Activated CD4-positive, alpha-beta T cell treated with anti-CD3 and anti-CD28 coated beads, Interleukin-10, Interleukin-2, amounts not matched to agents 100 ng/mL and 50 ng/mL, durations not matched to agents 16 hours and 8 hours (primary cell): ENCODE measurements at places on chromosomes 16 and 17.

DNA sequence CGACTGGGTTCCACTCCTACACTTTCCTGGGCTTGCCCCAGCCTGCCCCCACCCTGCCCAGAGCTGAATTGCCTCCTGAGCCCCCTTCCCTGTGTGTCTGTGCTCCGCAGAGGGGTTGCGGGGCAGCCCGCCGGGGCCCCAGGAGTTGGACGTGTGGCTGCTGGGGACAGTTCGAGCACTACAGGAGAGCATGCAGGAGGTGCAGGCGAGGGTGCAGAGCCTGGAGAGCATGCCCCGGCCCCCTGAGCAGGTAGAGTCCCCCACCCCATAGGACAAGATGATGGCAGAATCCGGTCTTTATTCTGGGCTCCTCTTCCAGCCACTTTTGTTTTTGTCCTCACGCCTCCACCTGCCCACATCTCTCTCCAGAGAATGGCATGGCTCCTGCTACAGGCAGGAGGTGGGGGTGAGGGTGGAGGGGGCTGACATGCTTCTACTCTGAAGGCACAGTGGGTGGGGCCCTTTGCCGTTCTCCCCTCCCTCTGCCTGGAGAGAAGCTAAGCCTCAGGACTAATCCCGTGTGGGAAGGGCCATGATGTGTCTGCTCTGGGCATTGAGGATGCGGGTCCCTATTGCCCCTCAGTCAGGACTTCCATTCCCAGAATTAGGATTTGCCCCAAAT, 3.5 kb downstream of the ACBD4 start:
- DNase-seq: no peak

DNA sequence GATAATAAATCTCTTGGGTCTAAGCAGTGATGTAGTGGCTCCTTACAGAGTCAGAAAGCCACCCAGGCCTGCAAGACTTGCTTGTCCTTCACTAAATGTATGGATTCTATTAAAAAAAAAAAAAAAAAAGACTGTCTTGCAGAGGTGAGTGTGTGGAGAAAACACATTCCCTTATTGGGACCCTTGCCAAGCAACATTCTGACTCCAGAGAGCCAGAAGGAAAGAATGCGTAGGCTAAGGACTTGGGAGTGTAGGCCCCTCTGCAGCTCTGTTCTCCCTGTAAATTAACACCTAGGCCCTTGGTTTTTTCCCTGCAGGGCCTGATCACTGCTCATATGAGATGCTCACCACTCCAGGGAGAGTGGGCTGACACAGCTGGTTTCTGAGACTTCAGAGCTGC, 17.8 kb downstream of the SCPEP1 start:
- no peak for DNase-seq

DNA sequence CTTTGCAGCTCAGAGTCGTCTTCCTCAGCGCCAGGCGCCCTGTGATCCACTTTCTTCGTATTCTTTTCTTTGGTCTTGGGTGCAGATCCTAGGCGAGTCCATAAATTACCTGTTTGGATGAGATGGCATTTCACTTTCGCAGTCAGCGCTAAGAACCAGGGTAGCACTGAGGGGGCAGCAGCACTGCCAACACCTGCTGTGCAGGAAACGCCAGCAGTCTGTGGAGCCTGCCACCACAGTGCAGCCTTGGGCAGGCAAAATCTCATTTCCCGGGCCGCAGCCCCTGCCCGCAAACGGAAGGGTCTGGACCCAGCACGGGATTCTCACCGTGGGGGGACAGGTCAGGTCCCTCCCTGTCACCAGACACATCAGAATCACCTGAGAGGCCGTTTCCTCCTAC, 12.2 kb upstream of the ITGAE start:
- DNase-seq: no peak

GRCh38 chr16:56048425-56049105, 142.7 kb upstream of the GNAO1 start:
- DNase-seq: no peak

GRCh38 chr16:88317613-88317965, 65.2 kb upstream of the ZNF469 start:
- no peak for DNase-seq

DNA sequence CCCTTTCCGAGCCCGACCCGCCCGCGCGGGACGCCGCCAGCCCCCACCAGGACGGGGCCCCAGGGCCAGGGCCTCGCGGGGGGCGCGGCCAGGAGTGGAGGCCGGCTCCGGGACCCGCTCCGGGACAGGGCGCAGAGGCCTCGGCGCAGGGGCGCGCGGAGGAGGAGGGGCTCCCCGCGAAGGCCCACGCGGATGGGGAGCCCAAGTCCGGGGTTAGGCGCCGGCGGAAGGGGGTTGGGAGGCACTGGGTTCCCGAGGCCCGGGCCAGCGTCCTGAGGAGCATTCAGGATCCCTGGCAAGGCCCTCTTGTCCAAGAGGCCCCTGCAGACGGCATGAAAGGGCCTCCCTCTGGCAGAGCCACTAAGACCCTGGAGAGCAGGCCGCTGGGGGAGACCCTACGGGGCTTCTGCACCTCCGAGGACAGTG, 57.8 kb upstream of the CIBAR2 start:
- DNase-seq: no peak

DNA sequence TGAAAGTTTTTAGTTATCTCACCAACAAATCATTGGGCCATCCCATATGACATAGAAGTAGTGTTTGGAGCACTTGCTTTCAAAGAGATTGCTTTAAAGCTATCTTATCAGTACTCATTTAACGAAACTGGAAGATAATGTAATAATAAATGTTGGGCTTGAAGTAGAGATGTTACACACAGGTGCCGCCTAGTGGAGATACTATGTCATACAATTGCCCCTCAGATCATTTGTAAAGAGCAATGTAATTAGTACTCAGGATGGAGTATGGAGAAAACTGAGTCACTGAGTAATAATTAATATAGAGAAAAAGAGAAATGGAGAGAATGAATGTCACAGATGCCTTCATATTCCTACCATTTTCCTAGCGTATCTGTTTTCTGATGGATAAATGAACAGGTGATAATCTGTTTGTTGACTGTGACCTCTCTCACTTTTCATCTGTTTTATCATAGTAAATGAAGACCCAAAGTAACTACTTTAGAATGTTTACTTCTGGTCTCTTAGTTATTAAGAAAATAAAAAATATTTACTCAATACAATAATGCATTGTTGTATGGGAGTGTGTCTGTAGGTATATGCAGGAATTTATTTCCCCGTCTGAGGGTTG, 80.4 kb downstream of the EFCAB5 start:
- DNase-seq: peak; percentile 52

- peak; percentile 22 for DNase-seq
These were observed 629 bp upstream of the RNF135 start for GRCh38 chr17:30969989-30970830.

DNA sequence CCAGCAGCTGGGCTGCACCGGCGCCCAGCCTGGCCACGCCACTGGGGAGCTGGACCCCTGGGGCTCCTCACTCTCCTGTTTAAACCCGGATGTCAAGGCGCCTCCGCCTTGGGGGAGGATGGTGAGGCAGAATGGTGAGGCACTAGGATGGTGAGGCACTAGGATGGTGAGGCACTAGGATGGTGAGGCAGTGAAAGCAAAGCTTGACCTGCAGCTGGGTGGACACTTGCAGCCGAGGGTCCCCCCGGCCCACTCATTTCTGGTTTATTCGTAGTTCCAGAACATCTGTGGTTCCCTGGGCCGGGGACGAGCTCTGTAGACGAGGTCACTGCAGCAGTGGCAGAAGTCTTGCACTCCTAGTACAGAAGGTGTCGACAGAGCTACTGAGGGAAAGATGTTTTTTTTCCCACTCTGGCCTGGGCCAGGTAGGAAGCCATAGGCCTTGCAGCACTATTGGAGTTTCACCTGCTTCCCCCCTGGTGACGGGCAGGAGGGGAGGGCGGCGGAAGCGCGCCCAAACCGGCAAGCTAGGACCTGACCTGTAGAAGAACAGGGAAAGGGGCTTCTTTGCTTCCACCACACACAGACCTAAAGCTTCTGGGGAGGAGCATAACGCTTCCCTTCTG, 1.1 kb upstream of the HNF1B start:
- no peak for DNase-seq

DNA sequence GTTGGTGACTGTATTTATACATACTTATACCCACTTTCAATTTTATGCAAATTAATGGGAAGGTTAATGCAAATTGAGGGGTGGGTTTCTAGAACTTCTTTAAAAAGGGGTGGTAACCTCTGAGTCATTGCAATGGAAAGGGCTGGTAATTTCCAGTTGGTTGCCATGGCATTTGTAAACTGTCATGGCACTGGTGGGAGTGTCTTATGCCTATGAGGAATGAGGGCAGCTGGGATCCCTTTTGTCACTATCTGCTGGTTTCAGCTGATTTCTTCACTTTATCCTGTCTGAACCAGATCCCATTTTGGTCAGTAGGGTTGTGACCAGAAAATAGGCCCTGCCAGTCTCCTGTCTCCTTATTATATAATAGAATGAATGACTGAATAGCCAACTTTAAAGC, 1006.7 kb upstream of the GOT2 start:
- no peak for DNase-seq

DNA sequence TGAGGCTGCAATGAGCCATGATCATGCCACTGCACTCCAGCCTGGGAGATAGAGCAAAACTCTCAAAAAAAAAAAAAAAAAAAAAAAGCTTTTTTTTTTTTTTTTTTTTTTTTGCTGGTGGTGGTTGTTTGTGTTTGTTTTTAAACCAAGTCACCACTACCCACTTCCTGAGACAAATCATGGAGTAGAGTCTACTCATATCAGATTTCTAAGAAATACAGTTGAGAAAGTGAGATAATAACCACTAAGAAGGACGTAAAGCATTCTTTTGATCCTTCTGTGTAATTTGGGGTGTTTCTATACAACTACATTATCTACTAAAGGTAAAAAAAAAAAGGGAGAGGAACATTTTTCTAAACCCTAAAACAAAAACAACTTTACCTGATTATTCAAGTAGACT, 38.0 kb downstream of the AXIN2 start:
- peak; percentile 77 for DNase-seq

- DNase-seq: no peak
These were observed 250.5 kb downstream of the CEP112 start for GRCh38 chr17:65941356-65941899.

DNA sequence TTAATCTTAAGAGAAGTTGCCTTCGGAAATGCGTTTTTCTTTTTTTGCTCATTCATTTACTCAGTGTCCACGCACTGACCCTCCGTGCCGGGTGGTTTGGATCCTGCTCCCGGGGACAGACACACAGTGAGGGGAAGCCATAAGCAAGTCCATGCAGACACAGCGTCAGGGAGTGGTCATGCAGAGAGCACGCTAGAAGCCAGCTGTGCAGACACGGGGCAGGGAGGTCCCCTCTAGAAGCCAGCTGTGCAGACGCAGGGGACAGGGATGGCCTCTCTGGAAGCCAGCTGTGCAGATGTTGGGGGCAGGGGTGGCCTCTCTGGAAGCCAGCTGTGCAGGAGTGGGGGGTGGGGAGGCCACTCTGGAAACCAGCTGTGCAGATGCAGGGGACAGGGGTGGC, 4.8 kb downstream of the GAA start:
- no peak for DNase-seq

GRCh38 chr17:82228842-82229697, at the start of gene SLC16A3:
TSS of gene SLC16A3 (plus strand) at chr17:82229042. CDS start at chr17:82236009, 6,967 bp downstream.
- peak; percentile 64 for DNase-seq

- peak; percentile 3 for DNase-seq
These were observed 51.3 kb upstream of the TAC4 start for GRCh38 chr17:49899191-49899485.

DNA sequence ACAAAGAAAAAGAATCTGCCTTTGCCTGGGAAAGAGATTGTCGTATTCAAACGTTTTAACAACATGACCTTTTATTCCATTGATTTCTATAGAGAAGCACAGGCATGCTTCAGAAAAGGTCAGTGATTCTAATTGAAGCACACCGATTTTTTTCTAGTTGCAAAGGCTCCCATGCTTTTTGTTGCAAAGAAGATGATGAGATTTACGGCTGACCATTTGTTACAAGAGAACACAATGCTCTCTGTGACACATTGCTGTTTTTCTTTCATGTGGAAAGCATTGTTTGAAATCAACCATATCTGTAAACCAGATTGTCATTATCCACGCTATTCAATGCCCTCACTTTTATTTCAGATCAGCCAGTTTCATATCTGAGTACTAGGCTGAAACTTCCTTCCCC, 99.8 kb downstream of the NLK start:
- no peak for DNase-seq

DNA sequence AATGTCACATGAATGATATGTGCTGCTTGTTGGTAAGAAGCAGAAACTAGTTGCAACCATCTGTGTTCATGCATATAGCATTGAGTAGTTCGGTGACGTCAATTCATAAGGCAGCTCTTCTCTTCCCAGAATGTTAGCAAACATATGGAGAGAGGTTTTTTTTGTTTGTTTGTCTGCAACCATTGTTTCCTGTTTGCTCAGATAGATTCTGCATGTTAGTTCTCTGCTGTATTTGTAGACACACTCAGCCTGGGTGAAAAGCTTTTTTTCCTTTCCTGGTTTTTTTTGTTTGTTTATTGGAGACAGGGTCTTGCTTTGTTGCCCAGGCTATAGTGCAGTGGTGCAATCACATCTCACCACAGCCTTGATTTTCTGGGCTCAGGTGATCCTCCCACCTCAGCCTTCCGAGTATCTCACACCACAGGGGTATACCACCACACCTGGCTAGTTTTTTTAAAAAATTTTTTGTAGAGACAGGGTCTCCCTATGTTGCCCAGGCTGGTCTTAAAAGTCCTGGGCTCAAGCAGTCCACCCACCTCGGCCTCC, 16.7 kb downstream of the WSB1 start:
- DNase-seq: no peak

GRCh38 chr17:49914096-49914490, 54.9 kb upstream of the DLX4 start:
- no peak for DNase-seq

GRCh38 chr16:24568392-24568791, 29.0 kb downstream of the RBBP6 start:
- no peak for DNase-seq

GRCh38 chr17:62999736-63000135, 33.7 kb downstream of the TANC2 start:
- DNase-seq: no peak

GRCh38 chr16:70746040-70746707, 54.8 kb downstream of the VAC14 start:
- no peak for DNase-seq

GRCh38 chr16:87489434-87490045, 3.3 kb downstream of the ZCCHC14 start:
- no peak for DNase-seq

GRCh38 chr16:6428861-6429260, 903.8 kb upstream of the RBFOX1 start:
- no peak for DNase-seq

DNA sequence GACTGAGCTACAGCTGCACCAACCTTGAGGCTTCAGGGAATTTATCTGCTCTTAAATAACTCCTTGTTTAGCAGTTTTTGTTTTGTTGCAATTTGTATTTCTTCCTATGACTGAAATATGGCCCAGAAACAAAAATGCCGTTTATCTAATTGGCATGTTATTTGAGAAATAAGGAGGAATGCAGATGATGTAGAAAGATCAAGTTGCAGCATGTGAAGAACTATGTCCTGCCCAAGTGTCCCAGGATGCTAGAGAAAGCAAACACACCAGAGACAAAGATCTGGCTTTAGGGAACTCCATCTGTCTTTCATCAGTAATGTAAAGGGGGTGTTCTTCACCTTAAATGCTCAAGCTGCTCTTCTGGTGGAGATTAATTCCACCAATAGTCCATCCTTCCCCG, 29.7 kb downstream of the USP31 start:
- DNase-seq: no peak

- DNase-seq: peak; percentile 40
These were observed 29.5 kb downstream of the SBK1 start for GRCh38 chr16:28321700-28322411.

- DNase-seq: no peak
These were observed 43.4 kb upstream of the TAC4 start for GRCh38 chr17:49891271-49891670.

- DNase-seq: no peak
These were observed 99.0 kb downstream of the MYO1D start for GRCh38 chr17:32777922-32778321.

- DNase-seq: no peak
These were observed 7.5 kb downstream of the SCIMP start for GRCh38 chr17:5226940-5227878.
